Esophagus squamous epithelium (tissue), 5 donors: ENCODE measurements at places on chromosomes 16 and 17.

DNA sequence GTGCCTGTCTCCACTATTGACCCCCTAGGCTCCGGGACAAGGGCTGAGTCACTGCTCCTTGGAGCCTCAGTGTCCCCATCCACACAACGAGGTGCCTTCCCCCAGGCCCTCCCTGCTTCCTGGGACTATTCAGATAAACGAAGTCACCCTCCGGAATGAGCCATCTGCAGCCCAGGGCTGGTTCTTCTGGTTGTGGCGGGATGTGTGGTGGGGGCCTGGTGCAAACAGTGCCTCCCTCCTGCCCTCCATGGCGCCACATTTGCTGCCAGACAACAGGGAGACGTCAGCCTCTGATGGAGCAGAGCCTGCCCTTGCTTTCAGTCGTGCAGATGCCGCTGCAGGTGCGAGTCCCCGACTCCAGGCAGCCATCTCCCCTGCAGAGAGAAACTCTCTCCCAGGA, 5.1 kb upstream of the KRT16 start:
- DNase-seq: no peak

DNA sequence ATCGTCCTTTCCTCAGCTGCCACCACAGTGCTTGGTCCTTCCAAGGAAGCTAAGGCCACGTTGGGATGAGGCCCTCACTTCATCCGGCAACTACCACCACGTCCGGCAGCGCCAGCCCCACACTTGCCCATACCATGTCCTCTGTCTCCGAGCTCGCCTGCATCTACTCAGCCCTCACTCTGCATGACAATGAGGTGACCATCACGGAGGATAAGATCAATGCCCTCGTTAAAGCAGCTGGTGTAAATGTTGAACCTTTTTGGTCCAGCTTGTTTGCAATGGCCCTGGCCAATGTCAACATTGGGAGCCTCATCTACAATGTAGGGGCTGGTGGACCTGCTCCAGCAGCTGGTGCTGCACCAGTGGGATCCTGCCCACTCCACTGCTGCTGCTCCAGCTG, 44.9 kb downstream of the TTC19 start:
- no peak for DNase-seq

GRCh38 chr17:80694085-80694991, 149.7 kb downstream of the RPTOR start:
- no peak for DNase-seq

DNA sequence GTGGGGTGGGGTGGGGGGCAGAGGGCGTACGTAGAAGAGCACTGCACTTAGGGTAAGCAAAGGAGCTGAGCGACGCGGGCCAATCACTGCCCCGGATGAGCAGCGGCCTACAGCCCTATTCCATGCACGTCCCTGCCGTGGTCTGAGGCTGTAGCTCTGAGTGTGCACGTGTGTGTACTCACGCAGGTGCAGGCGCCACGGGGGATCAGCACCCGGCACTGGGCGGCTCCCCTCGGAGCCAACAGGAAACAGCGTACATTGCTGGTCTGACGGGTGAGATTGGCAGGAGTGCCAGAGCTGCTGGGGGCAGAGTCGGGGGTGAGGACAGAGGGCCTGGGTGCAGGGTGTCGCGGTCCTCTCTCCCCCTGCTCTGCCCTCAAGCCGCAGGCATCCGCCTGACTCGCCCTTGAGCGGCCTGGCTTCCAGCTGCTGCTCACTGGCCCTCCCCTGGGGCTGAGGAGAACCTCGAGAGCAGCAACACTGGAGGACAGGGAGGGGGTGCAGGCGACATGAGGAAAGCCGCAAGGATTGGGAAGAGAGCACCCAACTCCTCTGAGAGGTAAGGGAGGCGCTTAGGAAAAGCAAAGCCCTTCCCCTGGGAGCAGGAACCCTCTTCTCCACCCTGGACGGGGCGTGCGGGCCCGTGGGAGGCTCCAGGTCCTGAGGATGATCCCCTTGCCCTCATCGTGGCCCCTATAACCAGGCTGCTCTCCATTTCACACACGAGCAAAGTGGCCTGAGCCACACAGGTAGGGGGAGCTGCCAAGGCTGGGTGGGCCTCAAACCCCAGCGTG, 57.8 kb downstream of the ENGASE start:
- no peak for DNase-seq

- DNase-seq: no peak
These were observed 107.7 kb downstream of the SEC14L1 start for GRCh38 chr17:77248216-77249114.

GRCh38 chr17:43534909-43535308, 11.2 kb downstream of the ETV4 start:
- DNase-seq: no peak

DNA sequence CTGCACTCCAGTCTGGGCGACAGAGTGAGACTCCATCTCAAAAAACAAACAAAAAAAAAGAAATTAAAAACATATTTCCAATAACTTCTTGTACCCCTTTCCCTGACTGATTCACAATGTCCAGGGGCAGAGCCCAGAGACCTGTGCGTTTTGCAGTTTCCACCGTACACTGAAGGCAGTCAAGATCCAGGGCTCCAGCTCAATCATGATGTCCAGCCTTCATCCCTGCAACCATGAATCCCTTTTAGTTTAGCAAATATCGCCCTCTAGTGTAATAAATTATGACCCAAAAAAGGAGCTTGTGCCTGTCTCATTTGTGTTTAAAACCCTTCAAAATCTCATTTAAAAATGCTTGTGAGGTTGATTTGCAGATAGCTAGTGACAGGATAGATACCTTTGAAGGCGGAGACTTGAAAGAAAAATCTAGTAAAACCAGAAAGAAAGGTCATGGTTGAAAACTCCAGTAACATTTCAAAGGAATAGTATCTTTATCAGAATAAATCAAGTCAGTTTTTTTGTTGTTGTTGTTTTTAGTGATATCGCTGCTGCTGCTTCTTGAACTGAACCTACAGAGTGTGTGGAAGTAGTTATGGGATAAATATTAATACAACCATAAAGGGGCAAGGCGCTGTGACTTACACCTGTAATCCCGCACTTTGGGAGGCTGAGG, 3.7 kb upstream of the ERN1 start:
- no peak for DNase-seq

- no peak for DNase-seq
These were observed 20.9 kb downstream of the NLRP1 start for GRCh38 chr17:5563456-5563855.

DNA sequence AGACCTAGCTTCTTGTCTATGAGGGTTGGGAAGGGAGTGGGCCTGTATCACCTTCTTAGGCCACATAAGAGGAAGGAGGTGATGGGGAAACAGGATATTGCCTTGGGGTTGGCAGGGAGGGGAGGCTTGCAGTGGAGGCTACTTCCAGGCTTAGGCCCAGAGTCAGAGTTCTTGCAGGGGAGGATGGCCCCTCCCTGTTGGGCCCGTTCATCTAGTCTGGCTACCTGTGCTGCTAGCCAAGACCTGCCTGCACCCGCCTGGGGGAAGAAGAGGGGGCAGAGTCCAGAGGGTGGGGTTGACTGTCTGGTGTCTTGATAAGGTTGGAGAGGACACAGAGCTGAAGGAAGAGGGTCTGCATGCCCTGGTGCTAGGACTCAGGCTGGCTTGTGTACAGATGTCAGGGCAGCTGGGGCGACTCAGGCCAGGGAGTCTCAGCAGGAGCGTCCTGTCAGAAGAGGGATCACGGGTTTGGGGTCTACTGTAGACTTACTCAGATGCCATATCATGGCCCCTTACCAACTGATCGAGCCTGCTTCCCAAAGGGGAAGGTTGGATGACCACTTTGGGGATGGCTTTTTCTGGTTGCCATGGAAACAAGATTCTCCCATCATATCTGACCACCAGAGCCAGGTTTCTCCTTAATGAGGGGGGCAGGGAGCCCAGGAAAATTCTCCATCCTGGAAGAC, 5.3 kb downstream of the KDM6B start:
- no peak for DNase-seq

DNA sequence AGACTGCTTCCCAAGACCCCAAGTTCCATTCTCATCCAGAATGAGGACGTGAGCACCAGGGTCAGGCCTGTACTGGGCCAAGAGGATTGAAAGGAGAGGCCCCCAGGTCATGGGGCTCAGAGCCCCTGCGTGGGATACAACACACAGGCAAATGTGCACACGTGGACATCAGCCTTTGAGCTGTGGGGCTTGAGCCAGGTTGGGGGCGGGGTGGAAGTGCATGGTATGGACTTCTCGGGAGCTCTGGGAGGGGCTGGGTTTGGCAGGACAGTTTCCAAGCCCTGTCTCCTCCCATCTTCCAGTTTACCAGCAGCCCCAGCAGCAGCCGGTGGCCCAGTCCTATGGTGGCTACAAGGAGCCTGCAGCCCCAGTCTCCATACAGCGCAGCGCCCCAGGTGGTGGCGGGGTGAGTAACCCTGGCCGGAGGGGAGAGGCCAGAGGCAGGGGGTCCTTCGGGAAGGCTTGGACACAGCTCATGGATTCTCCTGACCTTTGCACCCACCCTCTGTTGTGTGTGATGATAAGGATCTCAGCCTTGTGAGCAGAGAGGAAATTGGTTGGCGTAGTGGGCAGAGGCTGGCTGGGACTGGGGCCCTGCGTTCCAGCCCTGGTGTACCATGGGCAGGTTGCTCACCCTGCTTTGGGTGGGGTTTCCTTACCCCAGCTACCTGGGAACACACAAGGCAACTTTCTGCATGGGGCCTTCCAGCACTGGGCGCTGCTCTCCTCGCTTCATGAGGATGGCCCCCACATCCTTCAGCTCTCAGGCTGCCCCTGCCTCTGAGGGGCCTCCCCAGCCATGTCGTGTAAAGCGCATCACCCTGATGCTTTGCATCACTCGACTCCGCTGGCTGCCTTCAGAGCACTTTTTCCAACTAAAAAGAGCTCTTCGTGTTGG, 10.4 kb upstream of the LASP1NB start:
- DNase-seq: no peak

DNA sequence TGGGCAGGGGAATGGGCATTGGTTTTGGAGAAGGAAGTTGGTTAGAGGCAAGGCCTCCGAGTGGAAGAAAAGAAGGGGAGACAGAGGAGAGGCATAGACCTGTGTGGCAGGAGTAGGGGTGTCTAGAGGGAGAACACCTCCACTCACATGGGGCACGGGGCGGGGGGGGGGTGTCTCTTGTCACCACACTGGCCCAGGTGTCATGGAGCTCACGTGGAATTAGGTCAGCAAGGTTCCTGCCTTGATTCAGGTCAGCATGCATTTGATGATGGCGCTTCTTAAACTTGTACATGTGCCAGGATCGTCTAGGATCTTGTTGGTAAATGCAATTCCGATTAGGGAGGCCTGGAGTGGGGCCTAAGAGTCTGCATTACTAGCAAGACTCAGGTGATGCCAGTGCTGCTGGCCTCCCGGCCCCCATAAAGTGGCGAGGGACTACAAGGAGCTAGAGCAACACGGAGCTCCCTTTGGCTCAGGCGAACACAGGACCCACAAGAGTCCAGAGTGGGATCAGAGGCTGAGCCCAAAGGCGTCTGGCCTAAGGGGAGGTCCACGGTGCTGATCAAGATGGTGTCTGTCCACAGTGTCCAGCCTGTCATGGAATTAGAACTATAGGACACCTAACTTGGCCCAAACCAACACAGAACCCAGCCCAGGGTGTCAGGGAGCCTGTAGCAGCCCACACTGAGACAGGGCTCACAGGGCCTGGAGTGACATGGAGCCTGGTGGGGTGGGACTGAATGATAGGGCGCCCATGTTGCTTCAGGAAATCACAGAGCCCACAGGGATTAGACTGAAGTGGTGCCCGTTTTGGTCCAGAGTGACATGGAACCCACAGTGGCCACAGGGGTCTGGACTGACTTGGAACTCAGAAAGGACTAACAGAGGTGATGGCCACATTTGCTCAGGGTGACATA, 16.7 kb downstream of the EPOP start:
- DNase-seq: no peak

GRCh38 chr17:80891397-80892018, 100.1 kb upstream of the CHMP6 start:
- DNase-seq: no peak

DNA sequence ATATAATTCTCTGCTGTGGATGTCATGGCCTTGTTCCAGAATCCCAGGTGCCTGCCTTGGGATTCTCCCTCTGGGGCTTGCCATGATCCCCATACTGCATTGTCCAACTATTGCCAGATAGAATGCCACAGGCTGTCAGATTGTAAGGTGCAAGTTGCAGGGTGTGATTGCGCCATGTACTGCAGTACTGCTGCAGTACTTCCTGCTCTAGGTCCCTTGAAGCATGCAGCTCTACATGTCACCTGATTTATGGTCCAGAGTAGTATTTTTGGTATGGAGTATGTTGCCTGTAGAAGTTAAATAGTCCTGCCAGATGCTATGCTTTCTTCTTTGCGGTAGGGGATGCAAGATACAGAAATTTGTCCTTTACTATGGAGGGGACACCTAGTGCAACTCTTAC, 7.0 kb upstream of the SLFN5 start:
- DNase-seq: no peak

- DNase-seq: no peak
These were observed 14.4 kb upstream of the MEAK7 start for GRCh38 chr16:84518804-84519341.

DNA sequence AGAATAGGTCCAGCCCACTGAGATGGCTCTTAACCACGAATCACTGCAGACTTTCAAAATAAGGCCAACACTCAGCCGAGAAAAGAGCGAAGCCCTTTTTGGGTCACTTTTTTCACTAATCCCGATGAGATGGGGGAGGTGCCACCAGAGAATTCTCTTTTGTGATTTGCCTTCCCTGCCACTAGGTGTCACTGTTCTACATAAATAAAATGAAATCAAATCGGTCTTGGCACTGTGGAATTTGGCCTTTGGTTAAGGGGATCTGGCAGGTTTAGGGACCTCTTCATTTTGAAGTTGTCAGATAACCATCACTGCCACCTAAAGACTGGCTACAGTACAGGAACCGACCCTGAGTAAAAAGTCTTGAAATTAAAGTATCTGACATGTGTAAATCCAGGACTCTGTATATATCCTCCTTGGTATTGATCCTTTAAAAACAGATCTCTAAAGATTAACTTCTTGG, 147.0 kb downstream of the HS3ST4 start:
- no peak for DNase-seq

DNA sequence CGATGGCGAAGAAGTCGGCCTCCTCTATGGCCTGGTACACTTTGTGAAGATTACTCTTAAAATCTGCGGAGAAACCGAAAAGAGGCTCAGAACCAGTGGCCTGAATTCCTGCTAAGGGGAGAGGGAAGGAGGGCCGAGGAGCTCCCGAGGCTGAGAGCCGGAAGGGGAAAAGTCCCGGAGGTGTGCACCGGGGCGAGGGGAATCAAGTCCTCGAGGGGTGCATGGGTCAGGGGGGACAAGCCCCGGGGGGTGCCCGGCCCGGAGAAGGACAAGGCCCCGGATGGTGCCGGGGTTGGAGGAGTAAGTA, 495 bp downstream of the PARN start:
- no peak for DNase-seq

DNA sequence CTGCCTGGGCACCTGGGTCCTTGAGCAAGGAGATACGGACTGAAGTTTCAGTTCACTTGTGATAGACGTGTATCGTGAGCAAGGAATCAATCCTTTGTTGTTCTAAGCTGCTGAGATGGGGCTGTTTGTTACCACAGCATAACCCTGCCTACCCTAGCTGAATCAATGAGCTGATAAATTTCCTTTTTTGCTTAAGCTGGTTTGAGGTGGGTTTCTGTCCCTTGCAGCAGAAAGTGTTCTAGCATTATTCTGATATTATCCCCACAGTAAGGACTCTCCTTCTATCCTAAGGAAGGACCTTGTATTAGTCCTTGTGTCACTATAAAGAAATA, 51.5 kb downstream of the IL21R start:
- DNase-seq: no peak
